ENCODE measurements at places on chromosomes 12 and 14.

GRCh38 chr14:53955229-53955556 is 1.4 kb downstream of the BMP4 start:
- H3K36me3 ChIP-seq: peaks cover 8% of the 10 kb centered on the region
- no peak for DNase-seq
- peaks cover 81% of the 10 kb centered on the region for H3K27me3 ChIP-seq
- H3K4me3 ChIP-seq: peak overlapping the region; percentile 74
- H3K4me1 ChIP-seq: peaks cover 44% of the 10 kb centered on the region

- H3K36me3 ChIP-seq: no peaks in the 10 kb centered on the region
- H3K4me1 ChIP-seq: peaks cover 20% of the 10 kb centered on the region
- no peak for DNase-seq
- H3K4me3 ChIP-seq: peak overlapping the region; percentile 81
- no peaks in the 10 kb centered on the region for H3K27me3 ChIP-seq
Measured at GRCh38 chr14:75578786-75579337, 442 bp downstream of the FLVCR2 start.

- DNase-seq: no peak
- H3K27me3 ChIP-seq: no peaks in the 10 kb centered on the region
- H3K4me3 ChIP-seq: no peak overlapping the region
- H3K27ac ChIP-seq: no peak overlapping the region
- no peaks in the 10 kb centered on the region for H3K36me3 ChIP-seq
- H3K4me1 ChIP-seq: no peaks in the 10 kb centered on the region
Measured at GRCh38 chr12:88549929-88550328, 30.3 kb downstream of the KITLG start.

DNA sequence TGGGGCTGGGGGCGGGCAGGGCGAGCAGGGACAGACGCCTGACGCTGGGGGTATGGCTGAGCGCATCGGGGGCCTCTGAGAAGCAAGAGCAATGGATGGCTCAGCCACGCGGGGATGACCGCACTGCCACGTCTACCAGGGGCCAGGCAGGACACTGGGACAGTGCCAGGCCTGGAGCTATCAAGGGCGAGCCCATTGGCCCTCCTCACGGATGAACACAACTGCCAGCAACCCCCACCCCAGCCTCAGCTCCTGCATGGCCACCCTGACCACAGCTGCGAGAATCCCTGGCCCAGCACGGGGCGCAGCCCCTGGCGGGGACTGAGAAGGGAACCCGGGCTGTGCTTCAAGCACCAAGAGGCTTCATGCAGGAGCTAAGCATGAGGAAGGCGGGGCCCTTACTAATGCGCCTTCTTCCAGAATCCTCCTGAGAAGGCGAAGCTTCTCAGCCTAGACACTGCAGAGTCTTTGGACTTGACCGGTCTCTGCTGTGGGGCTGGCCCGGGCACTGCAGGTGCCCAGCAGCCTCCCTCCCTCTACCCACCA is 9.5 kb downstream of the ARL6IP4 start:
- H3K36me3 ChIP-seq: peaks cover 8% of the 10 kb centered on the region
- H3K4me1 ChIP-seq: peaks cover 4% of the 10 kb centered on the region
- no peak overlapping the region for H3K27ac ChIP-seq

GRCh38 chr12:6772726-6773589 is 638 bp downstream of the LAG3 start:
- peaks cover 56% of the 10 kb centered on the region for H3K4me1 ChIP-seq
- no peak for DNase-seq
- peaks cover 99% of the 10 kb centered on the region for H3K27me3 ChIP-seq
- peak overlapping the region; percentile 59 for H3K4me3 ChIP-seq
- H3K27ac ChIP-seq: peak overlapping the region; percentile 64
- H3K36me3 ChIP-seq: no peaks in the 10 kb centered on the region

DNA sequence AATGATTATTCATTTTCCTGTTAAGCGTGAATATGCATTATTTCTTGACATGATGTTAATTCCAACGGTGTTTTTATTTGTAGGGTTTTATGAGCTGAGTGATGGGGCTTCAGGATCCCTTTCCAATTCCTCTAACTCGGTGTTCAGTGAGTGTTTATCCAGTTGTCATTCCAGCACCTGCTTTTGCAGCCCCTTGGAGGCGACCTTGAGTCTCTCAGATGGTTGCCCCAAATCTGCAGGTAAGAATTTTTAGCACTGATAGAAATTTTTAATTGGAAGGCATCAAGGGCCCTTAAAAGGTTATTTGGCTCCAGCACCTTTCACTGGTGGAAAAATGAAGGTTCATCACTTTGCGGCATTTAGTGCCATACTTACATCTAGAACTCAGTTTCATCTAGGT is 3.7 kb downstream of the DACT1 start:
- no peak for DNase-seq
- peaks cover 52% of the 10 kb centered on the region for H3K4me1 ChIP-seq
- peaks cover 57% of the 10 kb centered on the region for H3K36me3 ChIP-seq
- peaks cover 20% of the 10 kb centered on the region for H3K27me3 ChIP-seq
- peak overlapping the region; percentile 33 for H3K4me3 ChIP-seq

GRCh38 chr12:53097207-53097563 is 282 bp upstream of the IGFBP6 start:
- no peaks in the 10 kb centered on the region for H3K36me3 ChIP-seq
- H3K4me3 ChIP-seq: peak overlapping the region; percentile 60
- peaks cover 39% of the 10 kb centered on the region for H3K4me1 ChIP-seq
- H3K27me3 ChIP-seq: peaks cover 65% of the 10 kb centered on the region
- no peak overlapping the region for H3K27ac ChIP-seq

DNA sequence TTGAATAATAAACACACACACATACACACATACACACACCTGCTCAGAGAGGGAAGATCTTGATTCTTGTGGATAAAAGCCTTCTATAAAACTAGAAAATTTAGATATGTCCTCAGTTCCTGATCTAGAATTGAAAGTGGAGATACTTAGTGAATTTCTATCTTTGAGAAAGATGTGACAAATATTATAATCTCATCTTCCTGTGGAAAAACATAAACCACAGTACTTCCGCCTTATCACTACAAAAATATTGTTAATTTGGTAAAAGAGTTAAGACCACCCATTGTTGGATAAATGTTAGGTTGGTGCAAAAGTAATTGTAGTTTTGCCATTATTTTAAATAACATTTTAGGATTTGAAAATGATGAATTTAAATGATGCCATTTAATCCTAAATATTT is at the start of gene KLRK1:
KLRK1 (minus strand) TSS at position 138 of the 400 bp plus-strand sequence. CDS start 1,231 bp downstream, outside the sequence.
- no peaks in the 10 kb centered on the region for H3K4me1 ChIP-seq
- H3K4me3 ChIP-seq: no peak within 1 kb of the TSS
- H3K27me3 ChIP-seq: peaks cover 4% of the 10 kb centered on the region
- H3K27ac ChIP-seq: no peak within 1 kb of the TSS
- H3K36me3 ChIP-seq: no peaks in the 10 kb centered on the region
- no peak for DNase-seq

- peaks cover 55% of the 10 kb centered on the region for H3K4me1 ChIP-seq
- H3K36me3 ChIP-seq: peaks cover 34% of the 10 kb centered on the region
- H3K27me3 ChIP-seq: no peaks in the 10 kb centered on the region
- DNase-seq: no peak
- peak overlapping the region; percentile 77 for H3K27ac ChIP-seq
Measured at GRCh38 chr12:93536111-93536765, 36.2 kb upstream of the SOCS2 start.

DNA sequence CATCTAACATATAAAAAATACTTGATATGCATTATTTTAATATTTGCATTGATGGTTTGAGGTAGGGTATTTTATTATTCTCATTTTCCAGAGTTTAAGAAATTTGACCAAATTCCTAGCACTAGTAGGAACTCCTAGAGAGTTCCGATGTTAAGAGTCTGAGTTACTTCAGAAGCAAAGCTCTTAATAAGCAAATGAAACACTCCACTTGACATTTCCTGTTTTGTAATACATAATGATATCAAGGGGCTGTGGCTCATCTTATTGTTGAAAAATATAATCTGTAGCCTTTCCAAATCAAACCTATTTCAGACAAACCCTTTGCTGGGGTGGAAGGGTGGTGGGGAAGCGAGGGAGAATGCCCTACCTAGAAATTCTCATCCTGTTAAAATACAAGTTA is 355.5 kb downstream of the DIO2 start:
- no peaks in the 10 kb centered on the region for H3K4me1 ChIP-seq
- H3K4me3 ChIP-seq: no peak overlapping the region
- H3K36me3 ChIP-seq: no peaks in the 10 kb centered on the region
- H3K27ac ChIP-seq: no peak overlapping the region
- DNase-seq: no peak

DNA sequence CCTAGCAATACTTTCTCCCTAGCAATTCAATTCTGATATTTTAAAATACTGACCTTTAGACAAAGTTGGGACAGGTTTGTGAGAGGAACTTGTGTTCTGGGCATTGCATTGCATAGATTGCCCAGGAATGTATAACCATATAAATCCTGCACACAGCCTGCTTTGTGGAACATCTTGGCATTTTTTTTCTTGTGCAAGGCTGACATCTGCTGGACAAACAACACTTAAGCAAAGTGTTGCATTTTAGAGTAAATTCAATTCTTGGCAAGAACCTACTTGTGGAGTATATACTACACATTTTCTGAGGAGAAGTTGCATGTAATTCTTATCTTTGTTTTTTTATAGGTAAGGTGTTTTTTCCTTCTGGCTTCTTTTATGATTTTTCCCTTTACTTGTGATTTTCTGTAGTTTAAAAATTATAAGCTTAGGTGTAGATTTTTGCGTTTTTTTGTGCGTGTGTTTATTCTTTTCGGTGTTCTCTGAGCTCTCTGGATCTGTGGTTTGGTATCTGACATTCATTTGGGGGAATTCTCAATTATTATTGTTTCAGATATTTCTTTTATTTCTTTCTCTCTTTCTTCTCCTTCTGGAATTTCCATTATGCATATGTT is 26.4 kb downstream of the TESPA1 start:
- DNase-seq: peak; percentile 65
- H3K4me1 ChIP-seq: peaks cover 73% of the 10 kb centered on the region
- no peak overlapping the region for H3K27ac ChIP-seq
- no peaks in the 10 kb centered on the region for H3K27me3 ChIP-seq
- H3K4me3 ChIP-seq: no peak overlapping the region
- H3K36me3 ChIP-seq: peaks cover 89% of the 10 kb centered on the region

DNA sequence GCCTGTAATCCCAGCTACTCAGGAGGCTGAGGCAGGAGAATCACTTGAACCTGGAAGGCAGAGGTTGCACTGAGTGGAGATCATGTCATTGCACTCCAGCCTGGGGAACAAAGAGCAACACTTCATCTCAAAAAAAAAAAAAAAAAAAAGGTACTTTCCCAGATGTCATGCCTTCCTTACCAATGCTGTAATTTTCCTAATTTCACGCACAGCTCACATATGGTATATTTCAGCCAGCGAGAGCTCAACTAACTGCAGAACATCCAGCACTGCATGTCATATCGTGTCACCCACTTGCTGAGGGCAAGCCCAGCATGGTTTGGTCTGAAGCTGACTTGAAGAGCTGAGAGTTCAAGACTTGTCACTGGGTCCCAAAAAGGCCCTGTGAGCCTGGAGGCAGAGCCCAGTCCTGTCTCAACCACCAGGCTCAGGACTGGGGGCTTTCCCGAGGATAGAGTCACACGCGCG is 29.0 kb downstream of the NFKBIA start:
- H3K27me3 ChIP-seq: peaks cover 15% of the 10 kb centered on the region
- DNase-seq: no peak
- H3K4me3 ChIP-seq: no peak overlapping the region
- H3K36me3 ChIP-seq: peaks cover 7% of the 10 kb centered on the region
- no peaks in the 10 kb centered on the region for H3K4me1 ChIP-seq

DNA sequence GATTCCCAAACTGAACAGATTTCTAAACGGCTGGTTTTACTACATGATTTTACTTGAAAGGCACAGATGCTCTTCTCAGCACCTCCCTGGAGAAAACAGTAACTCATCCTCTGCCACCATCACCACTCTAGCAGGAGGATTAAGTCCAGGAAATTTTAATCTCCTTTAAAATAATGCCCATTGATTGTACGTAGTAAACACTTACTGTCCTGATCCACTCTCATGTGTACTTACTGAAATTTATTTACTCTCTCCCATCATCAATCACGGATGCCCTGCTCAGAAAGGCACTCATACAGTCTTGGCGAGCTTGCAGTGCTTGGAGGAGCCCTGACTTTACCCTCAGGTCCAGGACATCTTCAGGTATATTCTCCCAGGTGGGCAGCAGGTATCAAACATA is 239.8 kb upstream of the EGLN3 start:
- H3K4me3 ChIP-seq: no peak overlapping the region
- peaks cover 4% of the 10 kb centered on the region for H3K27me3 ChIP-seq
- no peaks in the 10 kb centered on the region for H3K36me3 ChIP-seq
- no peak for DNase-seq

DNA sequence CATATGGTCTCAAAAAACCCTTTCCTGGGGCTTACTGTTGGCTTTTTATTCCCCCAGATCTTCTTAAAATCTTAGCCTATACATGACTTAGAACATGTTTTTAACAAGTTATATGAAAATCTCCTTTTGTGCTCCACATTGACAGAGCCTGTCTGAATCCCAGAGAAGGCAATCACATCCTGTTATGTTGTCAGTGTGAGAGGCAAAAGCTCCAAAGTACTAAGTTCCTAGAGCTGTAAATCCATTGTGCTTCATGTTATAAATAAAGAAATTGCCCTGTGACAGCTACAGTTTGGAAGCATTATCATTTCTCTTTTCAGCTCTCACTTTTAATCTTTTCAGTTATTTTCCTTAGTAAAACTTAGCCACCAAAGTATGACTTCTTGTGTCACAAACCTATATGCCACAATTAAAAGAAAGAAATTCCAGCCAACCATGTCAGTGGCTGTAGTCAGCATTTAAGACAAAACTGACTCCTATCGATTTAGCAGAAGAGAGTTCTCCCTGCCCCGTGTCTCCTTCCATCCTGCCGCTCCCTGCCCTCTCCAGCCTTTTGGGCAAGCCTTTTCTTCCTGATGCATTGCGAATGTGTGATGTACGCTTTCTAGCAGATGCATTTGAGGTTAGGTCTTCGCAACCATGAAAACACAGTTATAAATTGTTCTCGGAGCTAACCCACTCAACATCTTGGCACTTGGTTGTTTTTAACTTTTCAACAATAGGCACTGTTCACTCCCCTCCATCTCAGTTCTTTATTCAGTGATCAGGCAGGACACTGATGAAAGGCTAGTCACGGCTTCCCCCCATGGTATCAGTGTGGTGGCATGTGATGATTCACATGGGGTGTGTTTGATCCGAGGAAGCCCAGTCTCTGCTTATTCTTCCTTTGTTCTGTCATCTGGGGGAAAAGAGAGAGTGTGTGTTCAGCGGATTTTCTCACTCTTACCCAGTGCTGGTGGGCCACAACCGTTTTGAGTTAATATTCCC is 143.5 kb downstream of the SSPN start:
- DNase-seq: no peak
- no peaks in the 10 kb centered on the region for H3K27me3 ChIP-seq
- H3K4me3 ChIP-seq: no peak overlapping the region
- H3K4me1 ChIP-seq: peaks cover 6% of the 10 kb centered on the region
